Natural killer cell treated with Interleukin-12 subunit alpha and Interleukin-12 subunit beta and Interleukin-15 and Interleukin-18, amount 100 ng/mL, for 72 hours (primary cell): ENCODE measurements at places on chromosomes 5 and 9.

DNA sequence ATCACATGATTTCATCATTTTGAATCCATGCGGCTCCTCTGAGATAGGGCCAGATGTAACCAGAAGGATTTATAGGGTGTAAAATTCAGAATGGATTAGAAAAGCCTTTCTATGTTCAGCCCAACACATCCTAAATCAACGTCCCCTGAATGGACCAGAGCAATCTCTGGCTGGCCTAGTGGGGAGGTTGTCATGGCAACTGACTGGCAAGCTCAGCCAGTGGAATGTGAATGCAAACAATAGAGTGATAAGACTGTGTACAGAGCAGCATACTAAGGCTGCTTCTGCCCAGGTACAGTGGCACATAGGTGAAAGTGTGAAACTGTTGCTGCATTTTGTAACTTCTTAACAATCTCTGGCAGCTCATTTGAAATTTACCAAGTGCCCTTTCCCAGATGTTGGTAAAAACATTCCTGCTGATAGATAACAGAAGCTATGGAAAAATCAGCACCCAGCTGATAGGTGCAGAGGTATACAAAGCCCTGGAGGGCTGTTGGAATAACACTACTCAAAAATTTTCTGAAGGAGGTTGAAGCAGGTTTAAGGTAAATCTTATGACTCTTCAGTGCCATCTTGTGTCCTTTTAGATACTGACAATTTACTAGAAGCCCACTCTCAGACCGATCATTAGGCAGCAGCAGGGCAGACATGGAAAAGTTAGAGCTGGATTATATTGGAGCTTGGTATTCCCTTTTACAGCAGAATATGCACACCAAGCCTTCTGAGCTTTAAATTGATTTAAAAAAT, 267.2 kb downstream of the RAB3C start:
- DNase-seq: no peak

DNA sequence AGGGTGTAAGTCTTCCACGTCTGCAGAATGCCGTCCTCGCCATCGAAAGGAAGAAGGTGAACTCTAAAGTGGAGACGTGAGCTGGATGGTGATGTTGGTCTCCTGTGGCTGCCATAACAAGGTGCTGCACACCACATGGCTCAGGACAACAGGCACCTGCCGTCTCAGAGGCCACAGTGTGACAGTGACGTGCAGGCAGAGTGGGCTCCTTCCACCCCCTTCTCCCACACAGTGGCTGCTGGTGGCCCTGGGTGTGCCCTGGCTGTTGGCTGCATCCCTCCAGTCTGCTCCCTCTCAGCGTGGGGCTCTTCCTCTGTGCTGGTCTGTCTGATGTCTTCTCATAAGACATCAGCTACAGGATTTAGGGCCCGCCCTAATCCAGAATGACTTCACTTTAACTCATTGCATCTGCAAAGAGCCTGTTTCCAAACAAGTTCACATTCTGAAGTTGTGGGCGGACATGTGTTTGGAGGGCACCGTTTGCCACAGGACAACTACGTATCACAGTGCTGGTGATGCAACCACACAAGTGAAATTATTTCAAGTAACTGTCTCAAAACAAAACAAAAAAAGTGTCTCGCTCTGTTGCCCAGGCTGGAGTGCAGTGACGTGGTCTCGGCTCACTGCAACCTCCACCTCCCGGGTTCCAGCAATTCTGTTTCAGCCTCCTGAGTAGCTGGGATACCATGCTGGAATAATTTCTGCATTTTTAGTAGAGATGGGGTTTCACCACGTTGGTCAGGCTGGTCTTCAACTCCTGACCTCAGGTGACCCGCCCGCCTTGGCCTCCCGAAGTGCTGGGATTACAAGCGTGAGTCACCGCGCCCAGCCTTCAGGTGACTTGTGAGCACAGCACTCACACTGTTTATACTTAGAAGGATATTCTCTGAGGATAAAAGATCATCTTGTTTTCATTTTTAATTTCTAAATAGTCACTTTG, 31.2 kb upstream of the CLPTM1L start:
- peak; percentile 53 for DNase-seq

DNA sequence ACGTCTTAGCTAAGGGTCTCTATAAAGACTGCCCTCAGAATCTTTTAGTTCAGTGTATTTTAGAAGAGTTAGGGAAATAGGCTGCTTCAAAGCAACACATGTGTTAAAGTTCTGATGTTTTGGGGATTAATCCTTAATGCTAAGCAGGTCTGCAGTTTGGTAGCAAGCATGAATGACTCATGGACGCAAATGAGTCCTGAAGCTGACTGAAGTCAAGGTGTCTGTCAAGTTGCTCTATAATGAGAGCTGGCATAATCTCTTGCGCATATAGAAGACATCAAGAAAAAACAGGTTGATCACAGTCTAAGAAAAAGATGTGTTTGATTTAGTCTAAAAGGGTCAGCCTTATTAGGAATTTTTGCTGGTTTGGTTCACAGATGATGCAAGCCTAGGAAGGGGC, 630.1 kb downstream of the CDH12 start:
- no peak for DNase-seq

GRCh38 chr5:75654693-75655295, 43.5 kb downstream of the ANKDD1B start:
- DNase-seq: no peak
